AG04450 (cell line): ENCODE measurements at places on chromosomes 7 and 10.

DNA sequence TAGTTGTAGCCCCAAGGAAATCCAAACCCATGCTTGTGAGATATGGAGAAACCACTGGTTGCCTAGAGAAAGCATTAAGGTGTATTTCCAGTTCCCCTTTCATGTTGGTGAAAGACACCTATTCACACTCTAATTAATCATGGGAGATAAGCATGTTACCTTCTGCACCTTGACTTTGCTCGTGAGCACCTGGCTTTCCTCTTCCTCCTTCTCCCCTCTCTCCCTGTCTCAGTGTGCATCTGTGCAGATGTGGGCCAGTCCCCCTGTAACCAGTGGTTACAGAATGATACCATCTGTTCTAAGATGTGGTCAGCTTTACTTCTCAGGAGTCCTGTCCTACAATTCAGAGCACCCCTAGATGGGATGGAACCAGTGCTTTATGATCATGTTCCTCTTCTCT, 160.6 kb downstream of the LCOR start:
- DNase-seq, result no peak

DNA sequence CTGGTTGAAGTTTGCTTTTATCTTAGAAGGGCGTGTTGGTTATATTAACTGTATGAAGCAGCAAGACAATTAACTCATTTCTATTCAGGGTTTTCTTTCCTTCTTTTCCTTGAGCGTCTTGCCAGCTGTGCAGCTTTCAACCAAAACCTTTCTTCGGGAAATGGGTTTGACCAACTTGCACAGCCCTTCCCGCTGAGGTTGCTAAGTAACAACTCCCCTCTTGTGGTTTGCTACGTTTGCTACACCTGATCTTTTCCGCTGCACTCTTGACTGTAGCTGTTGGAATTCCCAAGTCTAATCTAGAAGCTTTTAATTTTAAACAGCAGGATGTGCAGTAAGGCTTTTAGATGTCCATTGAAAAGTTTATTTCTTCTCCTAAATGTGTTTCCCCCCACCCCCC, 116.9 kb downstream of the CDCA7L start:
- no peak for DNase-seq

DNA sequence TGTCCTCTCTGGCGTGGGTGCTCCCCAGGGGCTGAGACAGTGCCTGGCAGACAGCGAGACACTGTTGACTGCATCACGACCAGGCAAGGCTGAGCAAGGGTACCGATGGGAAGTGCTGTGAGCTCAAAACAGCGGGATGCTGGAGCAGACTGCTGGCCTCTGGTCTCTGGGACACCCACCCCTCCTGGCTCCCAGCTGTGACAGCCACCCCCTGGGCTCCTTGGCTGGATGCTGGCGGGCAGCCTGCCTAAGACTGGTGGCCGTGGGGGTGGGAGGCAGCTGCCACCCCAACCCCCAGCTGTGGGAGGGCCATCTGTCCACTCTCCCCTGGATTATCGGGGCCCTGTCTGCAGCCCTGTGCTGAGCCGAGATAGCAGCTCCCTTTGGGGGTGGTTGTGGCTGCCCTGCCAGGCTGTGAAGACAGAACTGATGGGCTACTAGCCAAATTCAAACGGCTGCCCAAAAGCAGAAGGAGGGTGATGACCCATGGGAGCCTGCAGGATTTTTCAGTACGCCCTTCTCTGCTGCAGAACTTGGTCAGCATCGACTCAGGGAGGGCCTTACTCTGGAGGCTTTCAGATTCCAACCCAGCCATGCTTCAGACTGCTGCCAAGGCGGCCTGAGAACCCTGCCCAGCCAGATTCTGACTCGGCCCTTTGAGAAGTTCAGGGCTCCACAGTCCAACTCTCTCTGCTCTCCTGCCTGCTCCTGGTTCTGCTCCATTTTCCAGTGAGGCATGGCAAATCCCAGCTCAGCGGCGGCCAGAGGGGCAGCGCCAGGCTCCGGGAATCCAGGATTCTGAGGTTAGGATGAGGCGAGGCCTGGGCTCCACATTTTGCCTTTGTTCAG, 125.3 kb downstream of the NEURL1 start:
- no peak for DNase-seq

DNA sequence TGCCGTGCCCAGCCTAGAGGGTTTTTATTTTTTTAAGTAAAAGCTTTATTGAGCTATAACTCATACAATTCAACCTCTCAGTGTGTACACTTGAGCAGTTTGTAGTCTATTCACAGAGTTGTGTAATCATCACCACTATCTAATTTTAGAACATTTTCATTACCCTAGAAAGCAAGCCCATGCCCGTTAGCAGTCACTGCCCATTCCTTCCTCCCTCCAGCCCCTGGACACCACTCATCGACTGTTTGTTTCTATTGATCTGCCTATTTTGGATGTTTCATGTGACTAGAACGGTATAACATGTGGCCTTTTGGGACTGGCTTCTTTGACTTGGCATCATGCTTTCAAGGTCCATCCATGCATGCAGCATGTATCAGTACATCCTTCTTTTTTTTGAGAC, 25.7 kb upstream of the SEC61A2 start:
- no peak for DNase-seq
